ENCODE measurements at places on chromosomes 7 and 10.
A peak's percentile ranks its signal among the peaks of the same experiment; 100 is the strongest.

DNA sequence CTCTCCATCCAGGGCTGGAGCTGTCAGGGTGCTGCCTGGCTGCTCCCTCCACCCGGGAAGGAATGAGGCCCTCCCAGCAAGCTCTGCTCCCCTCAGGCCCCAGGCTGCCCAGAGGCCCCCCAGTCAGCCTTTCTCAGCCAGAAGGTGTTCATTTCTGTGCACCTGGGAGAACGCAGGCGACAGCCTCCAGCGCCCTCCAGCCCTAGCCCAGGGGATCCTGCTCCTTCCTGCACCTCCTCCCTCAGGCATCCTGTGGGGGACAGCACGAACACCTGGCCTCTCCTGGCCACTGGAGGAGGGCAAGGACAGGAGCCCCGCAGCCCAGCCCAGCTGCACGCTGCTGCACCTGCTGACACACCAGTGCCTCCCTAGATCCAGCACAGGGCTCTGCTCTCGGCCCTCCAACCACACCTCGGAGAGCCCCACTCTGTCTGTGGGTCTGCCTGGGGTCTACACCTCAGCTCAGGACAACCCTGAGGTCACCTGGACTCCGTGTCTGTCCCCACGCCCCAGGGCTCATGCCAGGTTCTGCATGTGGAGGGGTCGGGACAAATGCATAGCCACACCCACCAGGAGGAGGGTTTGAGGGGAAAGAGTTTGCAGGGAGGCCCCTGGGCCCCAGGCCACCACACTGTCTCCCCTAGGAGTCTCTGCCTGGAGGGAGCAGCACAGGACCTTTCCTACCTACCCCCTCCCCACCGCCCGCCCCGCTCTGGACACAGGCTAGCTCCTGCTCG is 7.4 kb upstream of the PWWP2B start:
- DNase-seq = no peak

DNA sequence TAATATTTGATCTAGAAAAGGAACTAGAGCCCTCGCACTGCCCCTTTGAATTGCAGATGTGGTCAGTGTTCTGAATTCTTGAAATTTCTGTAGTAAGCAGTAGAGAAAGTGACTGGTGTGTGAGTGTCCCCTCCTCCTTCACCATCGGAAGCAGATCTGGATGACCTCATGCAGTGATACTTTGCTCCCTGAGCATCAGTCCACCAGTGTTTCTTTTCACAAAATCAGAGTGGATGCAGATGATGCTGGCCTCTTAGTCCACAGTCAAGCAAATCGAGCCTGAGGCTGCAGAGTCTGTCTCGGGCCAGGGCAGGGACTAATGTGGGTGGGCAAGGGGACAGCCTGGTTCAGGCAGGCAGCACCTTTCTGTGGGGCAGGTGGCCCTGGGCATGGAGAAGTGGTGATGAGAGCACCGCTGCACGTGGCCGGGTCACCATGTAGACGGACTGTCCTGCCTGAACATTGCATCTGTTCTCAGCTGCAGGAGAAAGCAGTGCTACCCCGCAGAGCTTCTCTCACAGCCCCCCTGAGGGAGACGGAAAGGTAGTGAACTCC is 5.4 kb downstream of the INSIG1 start:
- no peak for DNase-seq

GRCh38 chr7:98283127-98283886 is 1.8 kb downstream of the BRI3 start:
- DNase-seq = no peak

DNA sequence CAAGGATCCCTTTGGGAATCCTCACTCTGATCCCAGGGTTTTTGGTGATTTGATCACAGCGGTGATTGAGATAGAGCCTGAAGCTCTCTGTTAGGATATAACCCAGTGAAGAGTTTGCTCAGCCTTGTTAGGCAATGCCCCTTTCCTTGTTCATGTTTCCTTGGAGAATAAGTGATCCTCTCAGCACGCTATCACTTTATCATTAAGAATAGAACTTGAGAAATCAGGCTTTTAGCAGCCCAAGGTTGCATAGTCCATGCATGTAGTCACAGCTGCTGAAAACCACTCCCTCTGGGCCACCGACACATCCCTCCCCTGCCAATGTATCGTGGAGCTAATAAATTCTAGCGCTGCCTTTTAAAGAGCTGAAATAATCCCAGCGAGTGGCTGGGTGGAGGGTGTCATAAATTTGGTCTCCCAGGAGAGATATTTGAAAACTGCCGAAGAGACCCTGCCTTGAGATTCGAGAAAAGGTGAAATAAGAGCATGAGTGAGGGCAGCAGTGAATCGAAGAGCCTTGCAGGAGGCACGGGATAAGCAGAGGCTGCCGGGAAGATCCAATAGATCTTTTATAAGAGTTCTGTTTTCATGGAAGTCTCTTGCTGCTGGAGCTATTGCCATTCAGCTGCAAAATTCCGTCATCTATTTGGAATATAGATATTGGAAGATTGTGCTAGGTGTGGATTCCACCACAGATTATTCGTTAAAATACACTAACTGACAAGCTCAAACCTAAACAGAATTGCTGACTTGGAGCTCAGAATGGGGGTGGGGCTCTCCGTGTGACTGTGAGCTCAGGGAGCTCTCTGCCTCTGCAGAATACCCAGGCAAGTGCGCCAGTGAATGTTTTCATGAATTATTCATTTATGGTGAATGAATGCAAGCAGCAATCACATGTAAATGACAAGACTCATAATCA is 249.8 kb downstream of the TRIL start:
- DNase-seq = no peak

GRCh38 chr10:47019155-47020145 is 108.2 kb downstream of the PTPN20 start:
- DNase-seq = no peak

- DNase-seq = no peak
Observed at GRCh38 chr7:125423458-125424155, 494.0 kb upstream of the POT1 start.

DNA sequence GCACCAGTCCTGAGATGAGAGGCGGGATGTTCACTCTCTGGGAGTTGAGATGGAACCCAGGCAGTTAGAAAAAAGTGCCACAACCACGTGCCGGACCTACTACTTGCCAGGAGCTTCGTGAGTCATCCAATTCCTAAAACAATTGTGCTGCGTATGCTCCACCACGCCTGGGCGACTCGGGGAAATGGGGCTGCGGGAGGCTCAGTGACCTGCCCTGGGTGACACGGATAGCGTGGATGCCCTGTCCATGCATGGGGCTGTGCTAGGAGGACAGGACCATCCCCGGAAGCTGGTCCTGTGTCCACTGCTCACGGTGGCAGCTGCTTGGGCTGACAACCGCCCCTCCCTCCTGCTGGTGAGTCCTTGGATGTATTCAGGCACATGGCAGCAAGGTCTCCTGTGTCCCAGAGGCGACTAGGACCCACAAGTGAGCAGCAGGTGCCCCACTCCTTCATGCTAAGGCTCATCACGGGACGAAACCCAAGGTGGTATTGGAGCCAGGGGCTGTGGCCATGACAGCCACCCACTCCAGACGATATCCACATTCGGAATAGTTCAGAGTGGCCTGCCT is 90.4 kb downstream of the BMS1 start:
- DNase-seq = no peak

- DNase-seq = peak; percentile 6
Observed at GRCh38 chr10:3720228-3721019, 64.6 kb downstream of the KLF6 start.

GRCh38 chr7:127888411-127888810 is 142.8 kb downstream of the LRRC4 start:
- no peak for DNase-seq

- no peak for DNase-seq
Observed at GRCh38 chr7:108403597-108404217, 52.5 kb downstream of the NRCAM start.

DNA sequence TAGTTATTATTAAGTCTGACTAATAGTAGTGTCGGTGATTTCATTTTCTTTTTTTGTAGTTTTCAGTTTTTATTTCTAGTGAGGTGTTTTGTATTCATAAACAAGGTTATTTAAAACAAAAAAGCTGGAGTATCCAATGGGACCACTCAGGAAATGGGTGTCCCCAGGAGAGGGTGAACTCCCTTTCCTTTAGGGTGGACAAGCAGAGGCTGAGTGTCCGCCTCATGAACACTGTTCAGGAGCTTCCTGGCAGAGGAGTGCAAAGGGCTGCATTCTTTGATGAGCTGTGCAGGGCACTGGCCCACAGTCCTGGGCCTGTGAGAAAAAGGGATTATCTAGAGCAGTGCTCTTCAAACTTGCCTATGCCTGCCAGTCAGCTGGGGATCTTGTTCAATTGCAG is 56.0 kb downstream of the ADAMTS14 start:
- DNase-seq = no peak

- no peak for DNase-seq
Observed at GRCh38 chr10:76411729-76412435, 980.5 kb downstream of the LRMDA start.

- no peak for DNase-seq
Observed at GRCh38 chr10:130354573-130354954, 218.4 kb downstream of the GLRX3 start.

- DNase-seq = no peak
Observed at GRCh38 chr7:108449521-108449920, 6.7 kb downstream of the NRCAM start.

GRCh38 chr7:116952635-116953371 is 498 bp upstream of the ST7 start:
- peak; percentile 31 for DNase-seq

DNA sequence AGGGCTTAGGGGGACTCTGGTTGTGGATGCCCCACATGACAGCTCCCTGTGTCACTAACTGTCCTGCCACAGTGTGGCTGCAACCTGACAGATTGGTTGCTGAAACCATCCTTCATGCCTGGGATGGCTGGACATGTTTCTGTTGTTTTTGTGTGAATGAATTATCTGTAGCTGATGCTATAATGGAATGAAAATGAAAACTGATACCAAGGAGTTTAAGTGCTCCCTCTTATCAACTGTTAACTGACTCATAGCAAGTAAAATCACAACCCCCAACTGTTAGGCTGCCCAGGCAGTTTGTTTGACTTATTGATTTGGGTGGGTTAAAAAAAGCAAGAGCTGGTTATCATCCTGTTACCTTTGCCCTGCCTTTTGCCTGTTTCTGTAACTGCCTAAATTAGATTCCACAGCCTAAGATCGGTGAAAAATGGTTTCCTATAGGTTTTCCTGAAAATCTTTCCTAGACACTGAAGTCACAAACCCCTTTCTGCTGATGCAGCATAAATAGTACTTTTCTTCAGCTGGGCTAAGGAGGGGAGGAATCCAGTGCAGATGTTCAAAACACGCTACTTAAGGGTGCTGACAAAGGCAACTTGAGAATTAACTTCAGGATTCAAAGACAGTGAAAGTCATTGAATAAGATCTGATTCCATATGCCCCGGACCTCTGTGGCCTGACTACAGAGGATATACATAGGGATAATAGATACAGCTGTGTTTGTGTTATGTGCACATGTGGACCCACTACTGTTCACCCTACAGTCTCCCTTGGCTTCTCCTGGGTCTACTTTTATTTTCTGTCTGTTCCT is 5.7 kb downstream of the FRAT2 start:
- no peak for DNase-seq

- DNase-seq = no peak
Observed at GRCh38 chr10:33106767-33107166, 148.7 kb upstream of the ITGB1 start.

DNA sequence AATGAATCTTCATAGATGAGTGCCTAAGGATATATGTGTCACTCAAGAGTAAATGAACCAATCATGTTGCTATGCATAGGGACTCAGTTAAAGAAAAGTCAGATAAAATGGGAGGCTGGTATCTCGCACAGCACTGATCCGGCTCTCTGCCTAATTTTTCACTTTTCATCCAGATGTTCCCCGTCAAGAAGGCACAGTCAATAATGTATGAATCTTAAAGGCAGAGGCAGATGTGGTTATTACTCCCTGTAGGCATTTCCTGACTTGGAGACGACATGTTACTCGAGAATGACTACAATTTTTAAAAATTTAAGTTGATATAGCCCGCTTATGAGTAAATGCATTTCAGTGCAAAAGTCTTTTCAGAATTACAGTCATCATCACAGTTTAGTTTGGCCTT is 113.6 kb downstream of the TBXAS1 start:
- DNase-seq = no peak

DNA sequence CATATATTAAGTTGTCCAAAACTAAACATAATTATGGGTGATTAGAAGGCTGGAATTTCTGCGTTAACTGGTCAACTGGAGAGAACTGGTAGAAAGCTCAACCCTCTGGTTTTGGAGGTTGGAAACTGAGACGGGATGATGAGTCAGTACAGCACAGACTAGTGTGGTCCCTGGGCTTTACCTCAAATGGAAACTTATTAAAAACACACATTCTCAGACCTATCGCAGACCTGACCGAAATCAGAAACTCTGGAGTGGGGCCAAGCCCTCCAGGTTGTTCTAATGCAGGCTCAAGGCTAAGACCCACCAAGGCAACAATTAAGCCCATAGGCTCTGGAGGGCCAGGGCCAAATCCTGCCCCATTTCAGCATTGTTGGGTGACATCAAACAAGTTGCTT is 136.9 kb downstream of the KCNMA1 start:
- no peak for DNase-seq

DNA sequence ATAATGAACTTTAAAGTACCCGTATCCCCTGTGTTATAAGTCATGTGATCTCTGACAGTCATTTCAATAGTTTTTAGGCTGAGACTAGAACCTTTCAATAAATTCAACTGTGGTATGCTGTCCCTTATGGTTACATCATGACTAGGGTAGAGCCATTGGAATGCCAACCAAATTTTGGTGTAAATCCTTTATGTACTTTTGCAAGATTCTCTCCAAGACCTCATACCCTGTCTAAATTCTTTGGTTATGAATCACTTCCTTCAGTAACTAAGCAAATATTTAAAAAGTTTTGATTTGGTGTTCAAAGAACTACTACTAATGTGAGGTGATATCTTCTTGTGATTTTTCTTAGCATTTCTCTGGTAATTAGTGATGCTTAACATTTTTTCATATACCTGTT is 20.8 kb upstream of the OR6B1 start:
- no peak for DNase-seq
